ENCODE measurements at places on chromosomes 13 and 19.

GRCh38 chr19:34428549-34429285, 536 bp downstream of the UBA2 start:
- peak; percentile 53 for DNase-seq

DNA sequence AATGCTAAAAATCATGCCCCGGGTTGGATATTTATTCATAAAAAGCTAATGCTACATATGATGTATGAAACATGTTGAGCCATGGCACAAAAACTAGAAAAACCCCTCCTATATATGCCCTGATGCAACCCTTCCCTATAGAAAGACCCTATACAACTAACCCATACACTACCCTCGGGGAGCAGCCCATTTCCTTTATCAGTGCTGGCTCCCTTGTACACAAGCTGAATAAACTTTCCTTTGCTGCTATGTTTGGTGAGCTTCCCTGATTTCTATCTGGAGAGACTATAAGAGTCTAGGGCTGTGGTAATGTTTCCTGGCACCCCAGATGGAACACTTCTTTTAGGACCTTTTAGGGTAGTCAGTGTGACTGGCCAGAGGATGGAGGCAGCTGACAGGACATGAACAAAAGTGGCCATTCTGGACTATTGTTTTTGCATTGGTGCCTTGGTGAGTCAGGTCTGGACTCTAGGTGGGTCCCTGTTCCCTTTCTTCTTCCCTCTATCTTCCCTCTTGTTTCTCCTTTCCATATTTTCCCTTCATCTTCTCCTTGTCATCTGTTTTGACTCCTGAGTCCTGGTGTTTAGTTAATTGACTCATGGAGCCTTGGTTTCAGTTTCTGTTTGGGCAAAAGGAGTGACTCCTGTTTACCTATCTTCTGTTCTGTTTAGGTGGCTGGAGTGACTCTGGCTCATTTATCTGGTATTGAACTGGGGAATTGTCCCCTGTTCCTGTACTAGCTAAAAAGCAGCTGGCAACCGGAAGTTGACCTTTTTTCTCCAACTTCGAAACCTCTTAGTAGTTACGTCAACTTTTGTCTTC, 1321.8 kb upstream of the PCDH9 start:
- DNase-seq = no peak

- no peak for DNase-seq
Measured at GRCh38 chr19:49907745-49908446, 11.2 kb upstream of the IL4I1 start.

GRCh38 chr13:95797016-95797415, 120.1 kb downstream of the DNAJC3 start:
- no peak for DNase-seq

- no peak for DNase-seq
Measured at GRCh38 chr19:51185868-51186215, 39.0 kb upstream of the CD33 start.

DNA sequence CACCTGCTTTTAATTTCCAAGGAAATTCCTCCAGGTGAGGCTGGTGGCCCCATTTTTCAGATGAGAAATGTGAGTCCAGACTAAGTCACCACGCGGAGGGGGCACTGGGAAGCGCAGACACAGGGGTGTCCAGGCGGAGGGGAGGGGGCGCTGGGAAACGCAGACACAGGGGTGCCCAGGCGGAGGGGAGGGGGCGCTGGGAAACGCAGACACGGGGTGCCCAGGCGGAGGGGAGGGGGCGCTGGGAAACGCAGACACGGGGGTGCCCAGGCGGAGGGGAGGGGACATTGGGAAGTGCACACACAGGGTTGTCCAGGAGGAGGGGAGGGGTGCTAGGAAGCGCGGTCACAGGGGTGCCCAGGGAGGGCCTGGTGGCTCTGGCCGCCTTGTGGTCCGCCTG, 3.5 kb downstream of the GRK1 start:
- DNase-seq = no peak

GRCh38 chr13:37651891-37652290, 53.3 kb upstream of the POSTN start:
- no peak for DNase-seq

GRCh38 chr19:47447470-47448359, 24.0 kb downstream of the SLC8A2 start:
- no peak for DNase-seq

- no peak for DNase-seq
Measured at GRCh38 chr13:47480951-47481350, 520.1 kb downstream of the SUCLA2 start.

DNA sequence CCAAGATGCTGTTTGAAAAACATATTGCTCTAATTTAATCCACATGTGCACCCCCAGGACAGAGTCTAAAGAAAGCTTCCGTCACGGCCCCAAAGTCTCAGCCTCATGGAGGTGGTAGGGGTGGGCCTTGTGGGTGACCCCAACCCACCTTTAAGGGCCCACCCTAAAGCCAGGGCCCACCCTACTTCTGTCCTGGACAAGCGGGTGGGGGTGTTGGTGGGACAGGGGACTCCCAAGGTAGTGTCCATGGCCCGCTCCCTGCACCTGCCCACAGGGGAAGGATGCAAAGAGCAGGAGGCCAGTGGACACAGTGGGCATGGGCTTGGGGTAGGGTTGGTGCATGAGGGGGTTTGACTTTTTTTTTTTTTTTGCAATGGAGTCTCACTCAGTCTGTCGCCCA, 66.8 kb downstream of the KCTD15 start:
- DNase-seq = no peak

- DNase-seq = no peak
Measured at GRCh38 chr13:90365130-90365529, 982.4 kb upstream of the MIR17HG start.

DNA sequence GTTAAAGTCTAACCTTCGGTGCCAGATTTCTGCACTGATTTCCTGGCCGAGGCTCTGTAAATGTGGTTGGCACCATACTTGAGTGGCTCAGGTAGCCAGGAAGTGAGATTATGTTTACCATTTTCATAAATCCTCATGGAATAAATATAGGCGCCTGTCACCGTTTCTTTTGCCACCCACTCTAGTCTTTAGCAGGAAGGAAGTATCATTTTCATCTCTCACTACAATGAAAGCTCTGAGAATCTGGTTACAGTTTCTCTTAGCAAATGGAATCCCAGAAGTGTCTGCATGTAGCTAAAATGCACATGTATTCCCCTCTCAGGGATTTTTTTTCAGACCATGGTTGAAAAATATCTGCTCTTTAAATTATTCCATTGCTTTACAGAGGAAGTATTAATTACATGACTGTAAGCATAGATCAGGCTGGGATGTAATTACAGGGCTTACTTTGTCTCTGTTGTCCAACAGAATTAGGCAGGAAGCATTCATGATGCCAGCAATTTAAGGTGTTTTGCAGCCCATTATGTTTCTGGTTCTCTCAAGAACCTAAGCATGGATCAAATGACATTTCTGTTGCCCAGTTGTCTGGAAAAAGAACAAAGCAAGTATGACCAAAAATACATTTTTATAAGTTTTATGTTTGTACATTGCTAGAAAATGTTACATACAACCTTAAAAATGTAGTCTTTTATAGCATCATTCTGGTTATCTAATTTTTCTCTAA, 221.7 kb upstream of the SPRY2 start:
- DNase-seq = no peak

DNA sequence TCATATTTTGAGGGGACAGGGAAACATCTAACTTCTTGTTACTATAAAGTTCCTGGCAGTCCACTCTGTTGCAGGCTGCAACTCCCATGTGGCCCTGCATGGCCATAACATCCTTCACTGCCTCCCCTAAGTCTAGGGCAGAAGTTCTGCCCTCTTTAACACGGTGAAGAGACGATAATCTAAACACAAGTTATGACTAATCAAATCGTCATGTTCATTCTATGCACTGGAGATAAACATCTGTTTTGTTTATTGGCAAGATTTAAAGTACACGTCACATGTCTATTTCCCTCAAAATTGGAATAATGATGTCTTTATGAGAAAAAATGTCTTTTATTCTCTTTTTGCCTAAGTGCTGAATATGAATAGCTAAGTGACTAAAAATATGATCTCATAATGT, 1629.4 kb downstream of the PCDH9 start:
- peak; percentile 4 for DNase-seq

DNA sequence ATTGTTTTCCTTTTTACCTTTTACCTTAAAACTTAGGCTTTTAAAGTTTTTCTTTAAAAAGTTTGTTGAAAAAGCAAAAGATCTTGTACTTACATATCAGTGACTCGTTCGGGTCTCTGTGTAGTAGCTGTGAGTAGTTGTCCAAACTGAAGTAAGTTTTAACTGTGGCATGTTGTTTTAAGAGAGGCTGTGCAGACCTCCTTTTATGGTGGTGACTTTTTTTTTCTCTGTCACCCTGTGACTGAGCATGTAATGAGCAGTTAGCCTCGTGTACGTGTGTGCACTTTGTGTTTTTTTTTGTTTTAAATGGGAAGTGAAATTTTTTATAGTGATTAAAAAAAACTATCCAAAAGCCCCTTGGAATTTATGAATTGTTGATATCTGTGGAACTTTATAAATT, at the start of gene GPR183:
GPR183 (minus strand) TSS at position 153 of the 400 bp plus-strand sequence. CDS start 11,254 bp downstream, outside the sequence.
- no peak for DNase-seq

DNA sequence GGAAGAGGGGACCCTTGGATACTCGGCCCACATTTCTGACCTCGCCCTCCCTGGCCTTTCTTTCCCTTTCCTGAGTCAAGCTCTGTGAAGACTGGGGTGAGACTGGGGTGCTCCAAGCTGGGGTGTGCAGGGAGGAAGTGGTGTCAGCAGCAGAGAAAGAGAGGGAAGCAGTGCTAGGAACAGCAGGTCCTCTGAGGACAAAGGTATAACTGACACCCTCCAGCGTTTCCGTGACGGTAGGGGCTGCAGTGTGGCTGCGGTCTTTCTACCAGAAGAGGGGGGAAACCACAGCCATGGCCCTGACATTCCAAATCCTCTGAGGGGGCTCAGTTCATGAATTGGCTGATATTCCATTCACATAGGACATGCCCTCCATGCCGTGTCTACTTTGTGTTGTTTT, 1.1 kb downstream of the KIR3DL2 start:
- DNase-seq = no peak

DNA sequence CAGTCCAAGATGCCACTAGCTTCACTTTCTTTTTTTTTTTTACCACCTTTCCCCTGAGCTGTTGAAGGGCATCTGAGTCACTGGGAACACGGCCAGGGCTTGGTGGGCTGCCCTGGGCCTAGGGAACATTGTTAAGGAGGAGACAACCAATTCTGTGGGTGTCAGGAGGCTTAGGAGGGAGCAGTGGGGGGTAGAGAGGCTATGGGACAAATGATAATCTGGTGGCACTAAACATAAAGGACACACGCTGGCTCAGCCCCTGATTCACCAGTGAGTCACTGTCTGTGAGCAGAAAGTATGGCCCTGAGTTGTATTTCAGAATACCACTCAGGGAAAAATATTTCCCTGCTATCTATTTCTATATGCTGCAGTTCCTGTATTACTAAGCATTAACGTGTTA, 207.8 kb downstream of the DCLK1 start:
- DNase-seq = peak; percentile 41

DNA sequence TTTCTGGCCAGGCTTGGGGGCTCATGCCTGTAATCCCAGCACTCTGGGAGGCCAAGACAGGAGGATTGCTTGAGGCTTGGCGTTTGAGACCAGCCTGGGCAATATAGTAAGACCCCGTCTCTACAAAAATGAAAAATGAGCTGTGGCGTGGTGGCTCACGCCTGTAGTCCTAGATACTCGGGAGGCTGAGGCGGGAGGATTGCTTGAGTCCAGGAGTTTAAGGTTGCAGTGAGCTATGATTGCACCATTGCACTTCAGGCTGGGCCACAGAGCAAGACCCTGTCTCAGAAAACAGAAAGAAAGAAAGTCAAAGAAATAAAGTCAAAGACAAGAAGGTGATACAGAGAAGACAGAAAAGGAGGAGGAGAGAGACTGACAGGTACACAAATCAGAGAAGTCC, 2.5 kb upstream of the CACNG6 start:
- DNase-seq = no peak

DNA sequence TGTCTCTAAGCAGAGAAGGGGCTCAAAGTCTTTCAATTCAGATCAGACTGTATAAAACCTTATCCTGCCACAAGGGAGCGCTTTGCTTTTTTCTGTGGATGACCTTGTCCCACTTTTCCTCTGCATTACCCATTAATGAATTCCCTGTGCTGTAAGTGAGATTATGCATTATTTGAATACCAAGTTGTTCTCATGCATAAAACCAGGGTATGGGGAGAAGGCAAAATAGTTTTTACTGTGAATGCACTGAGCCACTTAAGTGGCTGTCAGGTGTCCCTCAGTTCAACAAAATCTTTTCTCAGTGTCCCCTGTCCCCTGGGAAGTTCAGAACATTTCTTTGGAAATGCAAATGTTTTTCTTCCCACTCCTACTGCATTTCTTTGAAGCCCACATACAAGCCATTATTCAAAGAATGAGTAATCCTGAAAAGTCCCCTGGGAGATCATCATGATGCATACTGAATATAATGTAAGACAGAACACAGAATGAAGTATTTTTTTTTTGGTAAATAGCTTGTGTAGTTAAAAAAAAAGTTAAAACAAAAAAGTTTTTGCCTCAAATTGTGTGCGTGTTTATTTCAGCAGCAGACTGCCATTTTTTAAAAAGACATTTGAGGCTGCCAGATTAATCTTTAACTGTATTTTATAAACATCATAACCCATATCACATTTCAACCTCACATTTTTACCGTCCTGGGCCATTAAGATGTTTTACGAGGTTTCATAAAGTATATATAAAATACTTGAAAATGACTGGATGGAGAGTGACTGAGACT, 506.7 kb upstream of the PCDH9 start:
- no peak for DNase-seq

GRCh38 chr13:44622261-44622660, 46.1 kb upstream of the TSC22D1 start:
- DNase-seq = no peak

DNA sequence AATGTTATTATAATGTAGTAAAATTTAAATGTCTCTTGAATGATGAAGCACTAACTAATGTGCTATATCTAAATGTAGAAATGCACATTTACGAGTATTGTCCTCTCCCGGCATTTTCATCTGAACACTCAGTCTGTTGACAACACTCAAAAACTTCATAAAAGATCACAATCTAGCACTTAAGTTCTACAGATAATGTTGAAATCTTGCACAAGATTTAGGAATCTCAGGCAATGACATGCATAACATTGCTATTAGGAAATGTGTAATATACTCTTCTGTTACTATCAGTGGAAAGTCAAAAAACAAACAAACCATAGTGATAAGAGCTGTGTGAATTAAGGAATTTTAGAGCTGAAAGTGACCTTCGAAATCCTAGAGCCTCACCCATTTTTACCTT, 37.5 kb upstream of the XPO4 start:
- DNase-seq = no peak

GRCh38 chr19:49497047-49497788, 984 bp downstream of the RPS11 start:
- DNase-seq = no peak

GRCh38 chr13:21971662-21972621, 301.1 kb downstream of the FGF9 start:
- DNase-seq = no peak

GRCh38 chr19:2308114-2308556, at the start of gene LINGO3:
TSS of gene LINGO3 (minus strand) at chr19:2308154. CDS start at chr19:2291776, 16,378 bp downstream.
- no peak for DNase-seq

DNA sequence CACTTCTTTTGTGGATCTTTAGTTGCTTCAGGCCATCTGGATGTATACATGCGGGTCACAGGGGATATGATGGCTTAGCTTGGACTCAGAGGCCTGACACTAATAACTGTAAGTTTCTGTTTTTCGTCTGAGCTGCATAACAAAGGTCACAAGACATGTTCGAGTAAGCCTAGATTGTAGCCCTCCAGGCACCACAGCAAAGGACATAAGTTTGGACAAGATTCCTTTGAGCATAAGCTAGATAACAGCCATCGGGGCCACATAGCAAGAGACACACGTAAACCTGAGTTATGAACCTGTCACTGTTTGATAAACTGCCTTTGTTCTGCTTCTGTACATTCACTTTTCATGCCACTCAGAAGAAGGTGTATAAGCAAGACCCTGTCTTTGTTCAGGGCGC, 14.6 kb downstream of the IGFL3 start:
- no peak for DNase-seq

GRCh38 chr19:48698046-48698445, 2.3 kb downstream of the FUT2 start:
- peak; percentile 65 for DNase-seq

Data from H54 (cell line).